ENCODE measurements at places on chromosomes 1 and 21.

DNA sequence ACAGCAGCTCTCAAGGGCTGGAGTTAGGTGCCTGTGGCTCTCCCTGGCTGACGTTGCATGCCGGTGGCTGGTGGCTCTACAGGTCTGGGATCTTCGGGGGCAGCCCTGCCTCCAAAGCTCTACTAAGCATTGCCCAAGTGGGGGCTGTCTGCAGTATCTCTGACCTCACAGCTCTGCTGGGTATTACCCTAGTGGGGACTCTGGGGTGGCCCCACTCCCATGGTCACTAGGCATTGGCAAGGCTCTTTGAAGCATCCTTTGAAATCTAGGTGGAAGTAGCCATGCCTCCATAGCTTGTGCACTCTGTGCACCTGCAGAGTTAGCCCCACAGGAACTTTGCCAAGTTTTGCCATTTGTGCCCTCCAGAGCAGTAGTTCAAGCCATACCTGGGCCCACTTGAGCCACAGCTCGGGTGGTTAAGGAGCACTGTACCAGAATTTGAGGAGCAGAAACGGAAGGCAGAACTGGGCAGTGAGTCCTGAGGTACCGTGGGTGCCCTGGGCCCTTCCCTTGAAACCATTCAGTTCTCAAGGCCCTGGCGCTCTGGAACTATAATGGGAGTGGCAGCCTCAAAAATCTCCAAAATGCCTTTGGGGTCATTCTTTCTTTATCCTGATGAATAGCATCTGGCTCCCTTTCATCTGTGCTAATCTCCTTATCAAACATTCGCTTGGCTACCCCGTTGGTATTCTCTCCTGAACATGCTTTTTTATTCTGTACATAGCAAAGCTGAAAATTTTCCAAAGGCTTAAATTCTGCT is 15.4 kb downstream of the GJA4 start:
- no peak for DNase-seq

GRCh38 chr1:1332031-1332755 is 1.1 kb downstream of the TAS1R3 start:
- no peak for DNase-seq

DNA sequence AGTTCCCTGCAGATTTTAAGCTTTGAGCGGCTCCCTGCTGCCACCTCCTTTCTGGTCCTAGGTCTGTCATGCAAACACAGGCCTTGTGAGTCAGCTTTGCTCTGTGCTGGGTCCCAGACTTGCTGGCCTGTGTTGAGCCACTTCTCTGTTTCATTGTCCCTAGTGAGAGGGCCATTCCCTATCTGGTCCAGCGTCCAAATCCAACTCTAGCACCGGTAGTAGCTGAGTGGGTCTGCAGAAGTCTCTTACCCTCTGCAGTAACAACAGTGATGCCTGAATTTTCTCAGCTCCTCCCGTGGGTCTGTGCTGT is 5.8 kb downstream of the TTC22 start:
- DNase-seq, result no peak

- no peak for DNase-seq
These were observed 8.1 kb downstream of the BLACAT1 start for GRCh38 chr1:205447457-205448341.

All from activated CD8-positive, alpha-beta memory T cell treated with anti-CD3 and anti-CD28 coated beads, Interleukin-2, amount 50 U/mL, for 4 hours (primary cell).